ENCODE measurements at places on chromosomes 5 and 9.

GRCh38 chr9:127847178-127847510, 7.3 kb downstream of the ENG start:
- DNase-seq = no peak

DNA sequence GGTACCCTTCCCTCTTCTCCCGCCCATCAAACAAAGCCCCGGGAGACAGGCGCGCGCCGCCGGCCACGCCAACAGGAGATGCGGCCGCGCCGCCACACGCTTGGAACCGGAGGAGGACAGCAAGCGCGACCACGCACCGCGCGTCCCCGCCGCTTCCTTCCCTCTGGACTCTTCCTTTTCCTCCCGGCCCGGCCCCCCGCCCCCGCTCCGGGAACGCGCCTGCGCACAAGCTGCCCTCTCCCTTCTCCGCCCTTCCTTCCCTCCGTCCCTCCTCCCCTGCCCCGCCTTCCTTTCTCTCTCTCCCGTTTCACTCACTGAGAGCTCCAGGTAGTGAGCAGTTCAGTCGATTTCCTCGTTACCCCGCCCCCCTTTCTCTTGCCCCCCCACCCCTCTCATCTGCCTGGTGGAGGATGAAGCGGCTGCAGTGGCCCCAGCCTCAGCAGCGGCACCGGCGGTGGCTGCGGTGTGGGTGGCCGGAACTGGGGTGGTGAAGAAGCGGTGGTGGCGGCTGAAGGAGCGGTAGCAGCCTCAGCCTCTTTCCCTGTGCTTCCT, at the start of gene RASA1:
RASA1 (plus strand) TSS at position 310 of the 552 bp plus-strand sequence. CDS start 569 bp downstream, outside the sequence.
- DNase-seq = peak; percentile 92

DNA sequence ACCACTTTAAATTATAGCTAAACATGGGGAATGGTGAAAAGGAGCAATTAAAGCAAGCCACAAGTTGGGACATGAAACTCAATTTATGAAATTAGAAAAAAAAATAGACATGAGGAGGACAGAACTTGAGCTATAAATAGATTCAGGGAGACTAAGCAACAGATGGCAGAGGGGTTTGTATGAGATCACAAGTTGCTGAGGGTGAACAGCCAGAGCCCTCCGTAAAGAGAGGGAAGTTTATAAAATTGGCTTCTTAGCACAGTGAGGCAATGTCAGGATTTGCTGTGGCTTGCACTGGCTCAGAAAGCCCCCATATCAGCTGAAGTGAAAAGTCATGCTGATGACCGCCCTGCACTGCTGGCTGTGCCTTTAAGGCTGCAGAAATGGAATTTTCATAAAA, 443.4 kb upstream of the CD180 start:
- no peak for DNase-seq

- DNase-seq = no peak
Observed at GRCh38 chr5:34576891-34577666, 79.0 kb upstream of the RAI14 start.

- no peak for DNase-seq
Observed at GRCh38 chr5:96751203-96752169, 56.3 kb downstream of the ERAP1 start.
